ENCODE measurements at places on chromosomes 5 and 9.

- DNase-seq, result peak; percentile 77
- peaks cover 15% of the 10 kb centered on the region for H3K4me1 ChIP-seq
- H3K36me3 ChIP-seq, result no peaks in the 10 kb centered on the region
- peaks cover 51% of the 10 kb centered on the region for H3K27me3 ChIP-seq
- H3K27ac ChIP-seq, result no peak within 1 kb of the TSS
These were observed at the start of gene PDE4D for GRCh38 chr5:59893429-59894227. TSS of gene PDE4D (minus strand) at chr5:59893726.

- H3K4me1 ChIP-seq, result peaks cover 5% of the 10 kb centered on the region
- no peak overlapping the region for H3K4me3 ChIP-seq
- H3K27me3 ChIP-seq, result no peaks in the 10 kb centered on the region
These were observed 128.1 kb upstream of the BOD1 start for GRCh38 chr5:173744551-173744950.

- H3K27ac ChIP-seq, result no peak overlapping the region
- no peaks in the 10 kb centered on the region for H3K36me3 ChIP-seq
- DNase-seq, result no peak
These were observed 101.3 kb downstream of the WDR41 start for GRCh38 chr5:77390795-77391194.

DNA sequence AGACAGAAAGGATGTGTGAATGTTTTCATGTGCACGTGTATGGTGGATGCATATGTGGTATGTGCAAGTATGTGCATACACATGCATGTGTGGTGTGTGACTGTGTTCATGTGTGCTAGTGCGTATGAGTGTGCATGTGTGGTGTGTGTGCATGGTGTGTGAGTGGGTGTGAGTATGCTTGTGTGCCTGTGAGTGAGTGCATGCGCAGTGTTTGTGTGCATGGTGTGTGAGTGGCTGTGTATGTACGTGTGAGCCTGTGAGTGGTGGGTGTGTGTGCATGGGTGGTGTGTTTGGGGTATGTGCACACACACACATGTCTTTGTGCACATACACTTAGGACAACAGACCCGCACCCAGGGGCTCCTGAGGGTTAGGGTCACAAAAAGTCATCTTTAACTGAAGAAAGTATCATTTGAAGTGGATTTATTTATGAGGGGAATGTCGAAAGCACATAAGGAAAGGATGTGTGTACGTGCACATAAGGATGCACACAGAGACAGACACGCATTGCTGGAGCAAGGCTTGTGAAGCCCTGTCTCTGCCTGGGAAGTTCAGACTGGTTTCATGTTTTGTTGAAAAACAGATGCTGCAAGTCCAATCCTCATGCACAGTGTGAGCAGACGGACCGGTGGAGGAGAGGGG, 237.0 kb downstream of the SYK start:
- H3K4me1 ChIP-seq, result peaks cover 25% of the 10 kb centered on the region
- H3K27me3 ChIP-seq, result no peaks in the 10 kb centered on the region
- no peak for DNase-seq
- no peak overlapping the region for H3K27ac ChIP-seq
- H3K36me3 ChIP-seq, result no peaks in the 10 kb centered on the region
- H3K4me3 ChIP-seq, result no peak overlapping the region

GRCh38 chr5:42583322-42583721, 160.1 kb downstream of the GHR start:
- no peak overlapping the region for H3K27ac ChIP-seq
- peak; percentile 67 for DNase-seq
- peaks cover 3% of the 10 kb centered on the region for H3K27me3 ChIP-seq
- H3K4me3 ChIP-seq, result no peak overlapping the region

Measured in mesenchymal stem cell (in vitro differentiated cells and primary cell).